CD4-positive, alpha-beta T cell treated with Interleukin-10 for 1 hour (primary cell): ENCODE measurements at places on chromosomes 5 and 9.

- no peak for DNase-seq
These were observed 31.8 kb upstream of the FOXB2 start for GRCh38 chr9:76987594-76988200.

- no peak for DNase-seq
These were observed 21.9 kb downstream of the ADAMTSL2 start for GRCh38 chr9:133556354-133556753.

GRCh38 chr5:35478856-35479682, 138.6 kb upstream of the SPEF2 start:
- peak; percentile 39 for DNase-seq

- DNase-seq, result no peak
These were observed 107.1 kb downstream of the PALM2AKAP2 start for GRCh38 chr9:109887079-109887478.

GRCh38 chr5:143188083-143188482, 215.4 kb downstream of the NR3C1 start:
- no peak for DNase-seq

- DNase-seq, result no peak
These were observed 7.8 kb downstream of the RAPGEF1 start for GRCh38 chr9:131732061-131732526.

GRCh38 chr9:36247356-36247755, 10.9 kb downstream of the GNE start:
- no peak for DNase-seq

GRCh38 chr5:86684222-86684621, 66.5 kb downstream of the COX7C start:
- no peak for DNase-seq

- no peak for DNase-seq
These were observed 3.2 kb downstream of the ODF2 start for GRCh38 chr9:128459011-128459410.

GRCh38 chr9:129617167-129617566, 3.7 kb downstream of the C9orf50 start:
- no peak for DNase-seq

GRCh38 chr9:33476503-33476902, 2.8 kb upstream of the NOL6 start:
- DNase-seq, result no peak

GRCh38 chr5:125198270-125198974, 452.0 kb upstream of the ZNF608 start:
- no peak for DNase-seq

- no peak for DNase-seq
These were observed 46.9 kb downstream of the JAKMIP2 start for GRCh38 chr5:147735621-147736125.

- DNase-seq, result no peak
These were observed 84.8 kb upstream of the ITGA1 start for GRCh38 chr5:52702877-52703276.

DNA sequence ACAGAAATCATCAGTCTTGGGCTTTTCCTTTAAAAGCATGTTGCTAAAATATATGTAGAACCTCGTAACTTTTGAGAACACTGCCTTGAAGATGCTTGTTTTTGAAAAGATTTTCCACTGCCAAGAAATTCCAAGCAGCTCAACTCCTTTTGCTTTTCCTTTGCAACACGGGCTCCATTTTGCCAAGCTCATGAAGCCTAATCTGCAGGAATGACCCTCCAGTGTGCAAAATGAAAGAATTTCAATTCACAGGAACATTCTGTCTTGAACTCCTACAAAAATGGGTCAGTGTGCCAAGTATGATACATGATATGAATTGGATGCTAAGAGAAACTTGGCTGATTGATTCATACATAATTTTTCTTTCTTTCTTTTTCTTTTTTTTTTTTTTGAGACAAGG, 35.4 kb upstream of the ERCC6L2 start:
- DNase-seq, result no peak

DNA sequence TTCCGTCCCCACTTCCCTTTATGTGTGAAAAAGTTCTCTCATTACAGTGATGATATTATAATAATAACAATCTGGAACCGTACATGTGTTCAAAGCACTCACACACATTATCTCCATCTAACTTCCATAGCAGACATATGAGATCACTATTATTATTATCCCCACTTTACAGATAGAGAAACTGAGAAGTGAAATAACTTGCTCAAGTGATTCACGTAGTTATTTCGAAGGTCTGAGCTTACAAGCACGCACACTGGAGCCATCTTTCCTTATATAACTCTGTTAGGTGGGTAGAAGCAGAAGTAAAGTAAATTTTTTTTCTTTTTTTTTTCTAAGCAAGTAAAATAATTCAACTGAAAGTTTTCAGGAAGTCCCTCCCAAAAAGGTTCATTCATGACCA, 62.9 kb upstream of the PTGER4 start:
- no peak for DNase-seq

GRCh38 chr5:152066784-152067183, 142.1 kb upstream of the GLRA1 start:
- no peak for DNase-seq

- DNase-seq, result no peak
These were observed 72.7 kb upstream of the ORM1 start for GRCh38 chr9:114250235-114250568.

GRCh38 chr9:17521100-17521855, 57.6 kb upstream of the SH3GL2 start:
- no peak for DNase-seq

DNA sequence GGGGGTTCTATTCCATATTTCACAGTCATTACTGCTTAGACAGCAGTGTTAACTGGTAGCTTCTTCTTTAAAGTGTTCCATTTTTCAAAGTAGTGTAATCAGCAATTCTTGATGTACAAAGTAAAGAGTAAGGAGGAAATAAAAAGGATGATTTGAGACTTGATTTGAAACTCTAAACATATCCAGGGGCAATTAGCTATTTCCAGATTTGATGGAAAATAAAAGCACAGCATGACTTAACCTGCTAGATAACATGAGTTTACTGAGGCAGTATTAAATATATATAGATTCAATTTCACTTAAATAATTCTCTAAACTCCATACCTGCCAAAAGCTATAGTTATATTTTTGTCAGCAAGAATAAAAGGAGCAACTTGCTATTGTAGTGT, 29.8 kb downstream of the NR2F1 start:
- no peak for DNase-seq

DNA sequence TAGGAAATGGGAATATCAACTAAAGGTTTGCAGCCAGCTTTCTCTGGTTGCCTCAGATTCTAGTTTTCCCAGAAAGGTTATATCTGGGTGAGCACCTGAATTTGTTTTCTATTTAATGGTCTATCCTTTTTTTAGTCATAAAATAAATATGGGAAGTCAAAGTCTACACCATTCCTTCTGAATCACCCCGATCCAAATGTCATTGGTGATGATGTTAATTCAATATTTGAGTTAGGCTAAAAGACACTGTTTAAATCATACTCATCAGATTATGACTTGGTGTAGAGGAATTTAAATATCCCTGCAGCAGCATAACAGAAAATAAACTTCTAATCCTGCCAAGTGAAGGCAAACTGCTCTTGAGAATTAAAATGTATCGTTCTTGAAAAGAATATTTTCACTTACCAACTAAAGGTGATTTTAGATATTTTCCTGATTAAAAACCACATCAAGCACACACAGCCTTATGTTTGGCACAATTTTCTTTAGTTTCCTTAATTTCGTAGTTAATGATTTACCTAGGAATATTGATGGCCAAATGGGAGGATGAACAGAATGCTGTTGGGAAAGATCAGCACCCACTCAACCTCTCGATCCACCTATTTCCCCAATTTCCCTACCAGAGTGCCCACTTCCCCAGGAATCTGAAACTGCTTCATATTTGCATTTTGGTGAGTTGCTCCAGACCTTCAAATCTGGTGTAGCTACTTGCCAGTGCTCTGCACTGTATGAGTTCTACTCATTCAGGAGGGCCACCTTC, 103.1 kb upstream of the TSLP start:
- no peak for DNase-seq

GRCh38 chr5:151097061-151097460, 16.2 kb upstream of the TNIP1 start:
- DNase-seq, result no peak

DNA sequence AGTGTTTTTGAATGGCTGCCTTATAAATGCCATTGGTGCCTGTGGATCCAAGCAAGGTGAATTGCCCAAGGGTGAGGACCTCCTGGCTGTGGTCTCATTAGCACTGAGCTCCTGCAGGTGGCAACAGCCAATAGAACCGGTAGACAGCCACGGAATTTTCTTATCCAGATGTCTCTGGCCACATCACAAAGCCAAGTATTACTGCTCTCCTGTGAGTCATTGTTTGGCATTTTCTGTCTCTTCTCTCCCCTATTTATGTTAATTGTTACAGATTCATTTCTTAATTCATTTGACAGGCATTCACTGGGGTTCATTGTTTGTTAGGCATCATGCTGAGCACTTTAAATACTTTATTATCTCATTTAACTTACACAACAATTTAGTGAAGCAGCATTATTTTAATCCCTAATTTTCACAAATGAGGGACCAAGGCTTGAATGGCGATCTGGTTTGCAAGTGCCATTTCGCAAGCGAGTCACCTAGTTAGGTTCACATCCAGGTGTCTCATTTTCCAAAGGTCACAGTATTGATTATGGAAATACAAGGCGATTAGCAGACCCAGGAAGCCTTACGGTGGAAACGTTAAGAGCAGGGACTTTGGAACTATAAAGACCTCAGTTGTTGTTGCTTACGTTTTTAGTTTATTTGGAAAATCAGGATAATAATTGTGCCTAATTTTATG, 58.2 kb upstream of the DPYSL3 start:
- DNase-seq, result no peak

DNA sequence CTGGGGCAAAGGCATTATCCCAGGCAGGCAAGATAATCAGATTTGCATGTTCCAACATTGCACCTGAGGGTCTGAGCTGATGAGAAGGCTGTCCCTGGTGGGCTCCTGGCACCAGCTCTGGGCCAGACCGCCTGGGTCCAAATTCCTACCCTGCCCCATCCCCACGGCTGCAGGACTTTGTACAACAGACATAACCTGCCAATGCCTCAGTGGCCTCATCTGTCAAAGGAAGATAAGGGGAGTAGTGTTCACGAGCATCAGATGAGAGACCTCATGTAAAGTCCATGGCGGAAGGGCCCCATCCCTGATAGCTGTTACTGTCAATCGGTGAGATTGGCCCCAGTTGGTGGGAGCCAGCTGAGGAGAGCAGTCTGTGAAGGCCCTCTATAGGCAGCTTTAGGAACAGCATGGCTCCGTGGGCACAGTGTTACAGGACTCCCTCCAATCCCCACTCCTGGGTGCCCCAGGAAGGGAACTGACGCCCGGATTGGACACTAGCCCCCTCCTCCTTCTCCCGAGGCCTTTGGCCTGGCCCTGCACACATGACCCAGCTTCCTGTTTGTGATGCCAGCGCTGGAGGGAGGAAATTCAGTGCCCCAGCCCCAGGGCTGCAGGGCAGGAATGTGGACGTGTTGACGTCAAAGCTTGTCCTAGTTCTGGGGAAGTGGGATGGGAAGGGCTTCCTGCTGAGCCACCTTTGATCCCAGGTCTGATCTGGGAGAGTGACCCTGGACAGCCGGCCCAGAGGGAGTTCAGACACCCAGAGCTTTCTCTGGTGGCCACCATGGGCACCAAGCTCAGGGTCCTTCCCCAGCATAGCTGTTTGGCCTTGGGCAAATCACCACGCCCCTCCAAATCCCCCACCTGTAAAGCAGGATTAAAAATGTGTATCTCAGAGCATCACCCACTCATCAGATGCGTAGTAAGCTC, 56.2 kb downstream of the DUSP1 start:
- DNase-seq, result peak; percentile 75

- DNase-seq, result no peak
These were observed 49.5 kb upstream of the SUSD1 start for GRCh38 chr9:112224401-112225289.

DNA sequence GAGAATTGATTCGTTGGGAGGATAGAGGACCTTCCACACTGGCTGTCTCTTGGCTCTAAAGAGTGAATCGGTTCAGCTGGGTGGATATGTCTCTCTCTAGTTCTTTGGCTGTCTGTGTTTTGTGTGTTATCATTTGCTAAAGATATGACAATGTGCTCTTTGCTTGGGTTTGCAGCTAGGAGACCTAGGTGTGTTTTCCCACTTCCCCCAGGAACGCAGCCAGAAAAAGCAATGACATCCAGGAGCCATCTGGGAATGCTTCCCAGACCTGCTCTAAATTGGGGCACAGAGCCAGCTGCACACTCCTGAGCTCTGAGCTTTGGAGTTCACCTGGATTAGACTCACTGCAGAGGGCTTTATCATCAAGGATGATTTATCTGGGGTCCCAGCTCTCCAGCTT, 12.8 kb upstream of the PDZD2 start:
- no peak for DNase-seq

DNA sequence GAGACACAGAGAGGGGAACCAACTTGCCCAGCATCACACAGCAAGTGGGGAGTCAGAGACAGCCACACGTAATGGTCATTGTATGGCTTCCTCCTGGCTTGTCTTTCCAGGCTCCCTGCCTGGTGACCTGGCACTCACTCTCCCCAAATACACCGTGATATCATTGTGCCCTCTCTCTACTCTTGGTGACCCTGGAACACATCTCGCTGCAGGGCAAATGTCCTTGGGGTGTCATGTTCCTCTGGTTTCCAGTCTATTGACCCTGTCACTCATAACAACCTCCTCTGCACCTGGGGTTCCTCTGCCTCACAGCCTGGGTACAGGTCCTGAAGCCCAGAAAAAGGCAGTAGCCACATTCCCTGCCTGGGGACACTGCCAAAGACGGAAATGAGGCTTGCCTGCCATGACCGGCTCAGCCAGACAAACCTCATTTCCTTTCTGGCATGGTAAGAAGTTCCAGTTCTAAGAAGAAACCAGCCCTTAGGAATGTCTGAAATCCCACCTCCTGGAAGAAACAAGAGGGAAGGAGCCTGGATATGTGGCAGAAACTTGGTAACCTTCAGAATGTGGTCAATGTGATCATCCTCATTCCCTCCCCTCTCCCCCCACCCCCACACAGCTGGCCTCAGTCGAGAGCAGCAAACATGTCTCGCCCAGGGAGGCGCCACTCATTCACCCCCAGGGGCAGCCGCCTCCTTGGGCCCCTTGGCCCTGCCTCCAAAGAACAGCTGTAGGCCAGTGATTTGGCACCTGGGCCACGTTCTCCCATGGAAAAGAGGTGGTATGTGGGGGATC, 30.6 kb upstream of the SMU1 start:
- DNase-seq, result no peak

GRCh38 chr5:1634337-1634661, 110.5 kb upstream of the LPCAT1 start:
- no peak for DNase-seq

DNA sequence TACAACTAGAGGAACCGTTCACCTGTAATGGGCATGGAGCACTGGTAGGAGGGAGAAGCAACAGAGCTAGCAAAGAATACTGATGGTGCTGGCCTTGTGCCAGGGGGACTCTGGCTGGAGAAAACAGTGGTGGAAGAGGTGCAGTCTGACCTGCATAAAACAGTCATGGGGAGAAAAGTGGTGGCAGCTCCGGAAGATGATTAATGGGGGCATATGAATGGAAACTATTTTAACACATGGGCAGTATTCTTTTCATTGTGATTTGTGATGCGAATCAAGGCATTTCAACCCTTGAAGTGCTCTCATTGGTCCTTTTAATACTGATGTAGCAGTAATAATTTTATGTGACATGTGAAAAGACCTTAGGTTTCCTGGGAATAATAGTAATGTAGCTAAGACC, 219.6 kb downstream of the ADAMTS6 start:
- DNase-seq, result no peak
